ENCODE measurements at places on chromosomes 3 and 15.

DNA sequence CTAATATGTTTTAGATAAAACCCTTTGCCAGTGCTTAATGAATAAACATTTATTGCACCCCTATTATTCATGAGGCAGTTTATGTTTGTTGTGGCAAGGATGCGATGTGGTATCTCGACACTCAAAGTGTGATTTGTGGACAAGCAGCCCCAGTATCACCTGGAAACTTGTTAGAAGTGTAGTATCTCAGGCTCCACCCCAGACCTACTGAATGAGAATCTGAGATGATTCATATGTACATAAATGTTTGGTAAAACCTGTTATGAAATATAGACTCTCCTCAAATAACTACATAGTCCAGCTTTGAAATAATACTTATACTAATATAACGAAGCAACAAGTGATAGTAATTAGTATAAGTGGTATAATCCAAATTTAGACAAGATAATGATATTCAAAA lies 914.8 kb downstream of the TUSC7 start:
- no peak for DNase-seq

DNA sequence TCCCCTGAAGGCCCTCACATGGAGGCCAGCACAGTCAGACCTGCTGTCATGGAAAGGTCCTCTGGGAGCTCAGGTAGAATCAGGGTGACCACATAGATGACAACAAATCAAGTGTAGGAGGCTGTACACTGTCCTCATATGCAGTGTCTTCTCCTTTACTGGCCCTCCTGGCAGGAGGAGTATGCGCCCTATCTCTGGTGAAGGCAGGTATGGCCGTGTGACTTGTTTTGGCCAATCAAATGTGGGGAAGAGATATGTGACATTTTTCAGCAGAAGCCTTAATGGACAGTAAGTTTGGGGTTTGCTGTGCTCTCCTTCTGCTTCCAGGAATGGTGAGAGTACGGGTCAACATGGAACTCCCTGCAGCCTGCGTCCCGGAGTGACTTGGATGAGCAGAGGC lies 69.9 kb downstream of the RHCG start:
- no peak for DNase-seq

DNA sequence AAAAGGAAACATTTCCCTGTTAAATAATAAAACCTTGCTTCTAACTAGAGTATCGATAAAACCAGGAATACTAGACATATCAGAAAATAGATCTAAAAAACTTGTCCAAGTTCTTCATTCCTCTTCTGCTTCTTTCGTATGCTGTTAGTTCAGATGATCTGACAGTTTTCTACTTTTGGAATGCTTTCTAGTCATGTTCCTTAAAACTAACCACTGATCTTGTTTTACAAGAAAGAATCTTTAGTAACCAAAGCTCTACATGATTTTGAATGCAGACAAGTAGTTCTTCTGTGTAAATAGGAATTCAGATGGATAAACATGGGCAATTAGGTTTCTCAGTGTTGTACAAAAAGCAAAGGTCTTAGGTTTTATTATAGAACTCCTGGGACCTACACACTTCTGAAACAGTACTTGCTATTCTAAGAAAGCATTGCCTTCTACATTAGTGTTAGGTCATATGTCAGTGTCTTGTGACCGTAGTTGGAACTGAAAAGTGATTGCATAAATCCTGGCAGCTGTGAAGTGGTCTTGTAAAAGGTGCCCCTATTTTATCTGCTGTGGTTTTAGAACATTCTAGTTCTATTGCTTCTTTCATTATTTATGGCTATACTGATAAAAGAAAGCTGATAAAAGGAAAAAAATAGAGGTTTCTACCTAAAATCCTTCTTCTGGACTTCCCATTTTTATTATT lies 40.7 kb downstream of the SNRK start:
- peak; percentile 95 for DNase-seq

DNA sequence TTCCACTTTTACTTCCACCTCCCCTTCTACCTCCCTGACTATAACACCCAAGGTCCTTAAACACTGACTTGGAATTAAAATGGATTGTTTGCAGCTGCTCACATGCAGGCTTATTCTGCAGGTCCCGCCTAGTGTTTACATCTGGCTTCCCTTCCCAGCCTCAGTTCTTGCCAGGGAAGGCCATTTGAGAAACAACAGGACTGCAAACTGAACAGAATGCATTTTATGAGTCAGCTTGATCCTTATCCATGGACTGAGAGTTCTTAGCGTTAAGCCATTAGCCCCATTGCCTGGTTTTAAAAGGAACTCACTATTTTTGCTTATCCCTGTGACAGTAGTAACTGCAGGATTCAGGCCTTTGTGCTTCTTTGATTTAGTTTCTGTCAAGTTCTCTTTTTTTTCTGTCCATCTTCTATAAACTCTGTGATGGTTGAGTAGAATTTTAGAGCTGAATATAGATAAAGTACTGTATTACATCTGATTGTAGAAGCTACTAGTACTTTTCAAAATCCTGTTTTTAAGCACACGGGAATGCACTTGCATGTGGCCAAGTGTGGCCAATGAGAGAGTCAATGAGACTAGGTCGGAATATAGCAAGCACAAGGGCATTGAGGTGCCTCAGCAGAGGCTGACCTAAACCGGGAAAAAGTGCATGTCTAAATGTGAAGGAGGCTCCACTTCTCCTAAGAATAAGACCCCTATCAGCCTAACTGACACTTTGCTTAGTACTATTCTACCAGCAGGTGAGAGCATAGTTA lies 106.4 kb downstream of the TUSC7 start:
- peak; percentile 77 for DNase-seq

- DNase-seq: no peak
Observed at GRCh38 chr15:92796161-92796611, 103.9 kb upstream of the CHD2 start.

- DNase-seq: peak; percentile 55
Observed at GRCh38 chr3:69505770-69506407, 120.0 kb upstream of the FRMD4B start.

- DNase-seq: no peak
Observed at GRCh38 chr3:151182349-151183079, 20.5 kb downstream of the GPR171 start.

DNA sequence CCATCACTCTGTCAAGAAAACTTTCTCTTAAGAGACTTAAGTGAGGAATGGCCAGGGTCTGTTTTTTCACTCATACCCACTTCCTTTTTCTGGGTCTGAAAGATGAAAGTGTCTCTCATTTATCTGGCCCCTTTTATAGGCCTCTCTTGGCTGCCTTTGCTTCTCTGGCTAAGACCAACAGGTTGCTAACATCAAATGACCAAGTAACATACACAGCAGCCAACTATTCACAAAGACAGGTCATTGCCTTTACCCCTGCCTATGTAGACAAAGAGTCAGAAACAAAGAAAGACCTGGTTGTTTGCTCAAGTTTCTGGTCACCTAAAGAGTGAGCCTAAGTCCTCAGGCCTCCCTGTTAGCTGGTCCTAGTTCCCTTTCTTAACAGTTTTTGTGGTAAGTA lies 24.0 kb upstream of the CSTA start:
- no peak for DNase-seq

DNA sequence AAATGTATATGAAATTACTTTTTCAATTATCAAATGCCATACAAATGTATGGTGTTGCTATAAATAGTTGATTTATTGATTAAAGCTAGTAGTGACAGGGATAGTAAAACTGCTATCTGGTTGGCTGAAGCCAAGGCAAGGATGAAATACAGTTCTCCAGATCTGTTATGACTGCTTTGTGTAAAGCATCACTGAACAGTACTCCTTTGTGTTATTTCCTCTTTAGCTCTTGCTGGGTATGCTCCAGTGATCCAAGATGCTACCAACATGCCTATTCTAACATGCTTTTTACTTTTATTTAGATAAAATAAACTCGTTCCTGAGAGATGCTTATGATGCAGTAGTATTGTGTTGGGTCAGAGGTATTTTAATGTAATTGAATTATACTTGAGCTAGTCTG lies 12.4 kb upstream of the UBR1 start:
- DNase-seq: no peak

GRCh38 chr3:157754451-157754850 lies 251.2 kb upstream of the VEPH1 start:
- DNase-seq: no peak

GRCh38 chr15:62254137-62254934 lies 89.3 kb upstream of the C2CD4B start:
- DNase-seq: peak; percentile 50

DNA sequence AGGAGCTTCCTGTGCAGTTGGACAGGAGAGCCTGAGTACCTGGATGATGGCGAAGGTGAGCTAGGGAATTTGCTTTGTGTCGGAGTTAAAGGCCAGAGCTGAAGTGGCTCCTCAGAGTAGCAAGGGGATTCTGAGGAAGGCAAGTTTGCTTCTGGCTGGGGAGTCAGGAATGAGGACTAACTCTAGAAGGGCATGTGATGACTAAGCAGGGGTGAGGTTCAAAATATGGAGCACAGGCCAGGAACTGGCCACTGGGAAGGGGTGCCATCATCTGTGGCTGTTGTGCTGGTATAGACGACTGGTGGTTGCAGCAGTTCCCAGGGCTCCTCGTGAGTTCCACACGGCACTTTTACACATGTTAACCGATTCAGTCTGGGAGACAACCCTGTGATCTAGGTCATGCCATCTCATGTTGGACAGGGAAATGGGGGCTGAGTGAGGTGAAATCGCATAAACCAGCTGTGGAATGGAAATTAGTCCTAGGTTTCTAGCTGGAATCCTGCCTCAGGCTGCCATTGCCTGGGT lies 100.8 kb downstream of the EEFSEC start:
- no peak for DNase-seq

- no peak for DNase-seq
Observed at GRCh38 chr15:78985859-78986475, 41.1 kb upstream of the CTSH start.

DNA sequence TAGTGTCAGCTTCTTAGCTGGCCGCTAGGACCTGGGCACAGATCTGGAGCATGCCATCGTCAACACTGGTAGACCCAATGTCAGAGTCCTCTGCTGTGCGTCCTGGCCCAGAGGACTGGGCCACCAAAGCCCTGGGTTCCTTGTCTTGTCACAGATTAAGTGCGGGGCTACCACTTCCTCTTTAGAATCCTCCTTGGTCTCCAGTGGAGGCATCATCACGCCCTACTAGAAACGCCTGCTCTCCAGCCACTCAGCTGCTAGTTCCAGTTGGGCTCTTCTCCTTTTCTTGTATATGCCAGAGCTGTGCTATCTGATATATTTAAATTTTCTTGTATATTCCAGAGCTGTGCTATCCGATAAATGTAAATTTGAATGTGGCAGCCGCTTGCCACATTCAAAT lies 11.2 kb downstream of the PPCDC start:
- DNase-seq: no peak

GRCh38 chr3:132605374-132605792 lies 8.3 kb downstream of the ACKR4 start:
- DNase-seq: no peak

- DNase-seq: no peak
Observed at GRCh38 chr3:23219117-23219516, 16.0 kb downstream of the UBE2E2 start.
